ENCODE measurements at places on chromosomes 12 and 14.

GRCh38 chr12:41011939-41012338 lies 176.2 kb upstream of the PDZRN4 start:
- DNase-seq: no peak

DNA sequence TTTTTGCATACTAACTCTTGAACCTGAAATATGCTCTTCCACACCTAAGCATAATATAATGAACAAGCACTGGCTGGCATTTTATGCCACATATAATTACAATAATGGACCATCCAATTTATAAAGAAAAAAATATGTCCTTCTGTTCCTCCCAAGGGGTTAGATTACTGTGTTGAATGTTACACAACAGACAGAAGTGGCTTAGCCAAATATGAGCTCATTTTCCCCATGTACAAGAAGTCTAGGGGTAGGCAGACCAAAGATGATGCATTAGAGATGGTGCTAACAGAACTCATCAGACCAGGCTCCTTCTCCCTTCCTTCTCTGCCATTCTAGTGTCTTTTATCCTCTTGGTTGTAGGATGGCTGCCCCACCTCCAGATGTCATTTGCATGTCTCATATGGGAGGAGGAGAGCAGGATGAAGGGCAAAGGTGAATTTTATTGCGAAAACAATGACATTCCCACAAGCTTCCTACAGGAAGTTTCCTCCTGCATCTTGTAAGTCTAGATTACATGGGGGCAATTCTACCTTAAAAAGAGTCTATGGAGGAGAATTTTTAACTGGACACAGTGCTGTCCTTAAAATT lies 43.9 kb upstream of the SLC2A13 start:
- no peak for DNase-seq

DNA sequence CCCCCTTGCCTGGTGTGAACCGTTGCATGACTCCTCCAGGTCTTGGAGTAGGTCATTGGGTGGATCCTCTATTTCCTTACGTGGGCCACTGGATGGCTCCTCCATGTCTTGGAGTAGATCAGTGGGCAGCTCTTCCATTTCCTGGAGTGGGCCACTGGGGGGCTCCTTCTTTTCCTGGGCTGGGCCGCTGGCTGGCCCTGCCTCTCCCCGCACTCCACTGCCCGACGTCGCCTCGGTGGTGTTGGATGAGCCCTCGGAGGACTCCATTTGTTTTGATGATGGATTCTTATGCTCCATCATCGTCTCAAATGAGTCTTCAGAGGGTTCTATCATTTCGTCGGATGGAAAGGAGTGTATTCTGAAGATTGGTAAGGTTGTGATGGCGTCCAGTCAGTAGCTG lies 19.1 kb downstream of the RTL1 start:
- DNase-seq: no peak

DNA sequence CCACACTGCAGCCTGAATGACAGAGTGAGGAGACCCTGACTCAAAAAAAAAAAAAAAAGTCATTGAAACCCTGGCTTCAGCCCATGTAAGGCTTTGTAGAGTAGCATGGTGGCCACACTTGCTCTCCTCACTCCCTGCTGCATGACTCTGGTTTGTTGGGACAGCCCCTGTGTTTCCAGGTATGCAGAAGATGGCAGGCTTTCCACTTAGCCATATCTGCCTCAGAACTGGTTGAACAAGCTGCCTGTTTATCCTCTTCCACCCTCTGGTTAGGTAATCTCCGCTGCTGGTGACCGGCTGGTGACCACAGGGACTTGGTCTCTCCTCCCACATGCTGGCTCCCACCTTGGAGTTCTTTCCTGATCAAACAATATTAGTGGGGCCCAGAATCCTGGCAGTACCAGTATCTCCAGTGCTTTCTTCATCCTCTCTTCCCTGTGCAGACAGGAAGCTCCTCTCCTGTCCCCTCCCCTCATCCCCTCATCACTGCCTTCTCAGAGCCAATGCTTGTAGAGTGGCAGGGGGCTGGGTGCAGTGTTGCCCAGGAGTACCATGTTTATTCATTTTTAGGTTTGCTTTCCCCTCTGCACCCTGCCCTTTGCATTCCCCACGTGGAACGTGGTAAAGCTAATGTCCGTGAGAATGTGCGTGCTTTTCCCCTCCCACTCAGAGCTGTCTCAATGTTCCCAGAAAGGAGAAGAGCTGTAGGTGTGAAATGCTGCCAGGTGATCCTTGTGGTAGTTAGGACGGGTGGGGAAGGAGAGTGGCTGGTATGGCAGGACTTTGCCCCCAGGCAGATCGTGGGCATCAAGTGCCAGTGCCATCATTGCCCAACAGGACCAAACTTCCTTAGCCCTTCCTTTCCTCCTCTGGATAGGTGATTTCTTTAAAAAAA lies 11.3 kb downstream of the ABHD12B start:
- no peak for DNase-seq

DNA sequence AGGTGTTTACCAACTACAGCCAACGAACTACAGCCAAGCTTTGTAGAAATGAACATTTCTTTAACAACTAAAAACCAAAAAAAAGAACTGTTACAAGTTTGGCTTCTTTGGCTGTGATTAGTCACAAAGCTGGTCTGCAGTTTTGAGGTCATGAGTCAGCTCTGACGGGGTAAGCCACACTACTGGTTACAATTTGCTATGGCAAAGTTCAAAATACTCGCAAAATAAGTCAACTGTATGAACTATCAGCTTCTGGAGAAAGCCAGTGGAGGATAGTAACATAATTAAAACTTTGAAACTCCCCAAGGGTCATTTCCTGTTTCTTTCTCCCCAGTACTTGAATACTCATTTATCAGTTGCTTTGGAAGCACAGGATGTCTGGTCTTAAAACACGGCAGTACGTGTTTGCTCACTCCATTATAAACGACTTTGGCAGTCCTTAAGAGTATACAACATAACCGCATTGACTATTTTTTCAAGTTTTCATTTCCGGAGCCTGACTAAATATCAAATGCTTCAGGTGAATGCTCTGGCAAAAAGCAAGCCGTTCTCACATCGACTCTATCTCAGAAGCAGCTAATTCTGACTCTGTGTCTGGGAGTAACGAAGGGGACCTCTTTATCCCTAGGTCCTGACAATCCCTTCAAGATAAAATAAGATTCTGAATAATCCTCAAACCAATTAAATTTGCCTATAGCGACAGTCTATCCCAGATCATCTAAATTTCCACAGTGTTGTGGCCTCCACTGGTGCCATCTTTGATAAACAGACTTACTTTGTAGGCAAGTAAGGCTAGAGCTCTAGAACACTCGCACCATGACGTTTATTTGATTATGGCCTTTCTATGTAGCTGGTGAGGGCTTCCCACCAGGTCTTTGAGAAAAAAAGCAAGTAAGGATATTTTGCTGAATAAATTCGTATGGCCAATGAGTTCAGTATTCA lies 10.6 kb downstream of the PHLDA1 start:
- peak; percentile 99 for DNase-seq

GRCh38 chr12:43320281-43320680 lies 231.7 kb downstream of the ADAMTS20 start:
- DNase-seq: no peak

Measured in astrocyte of the spinal cord (primary cell).